Esophagus squamous epithelium (tissue), 5 donors: ENCODE measurements at places on chromosomes 1 and 21.

GRCh38 chr1:238811211-238811879 lies 575.0 kb upstream of the CHRM3 start:
- no peak for DNase-seq

DNA sequence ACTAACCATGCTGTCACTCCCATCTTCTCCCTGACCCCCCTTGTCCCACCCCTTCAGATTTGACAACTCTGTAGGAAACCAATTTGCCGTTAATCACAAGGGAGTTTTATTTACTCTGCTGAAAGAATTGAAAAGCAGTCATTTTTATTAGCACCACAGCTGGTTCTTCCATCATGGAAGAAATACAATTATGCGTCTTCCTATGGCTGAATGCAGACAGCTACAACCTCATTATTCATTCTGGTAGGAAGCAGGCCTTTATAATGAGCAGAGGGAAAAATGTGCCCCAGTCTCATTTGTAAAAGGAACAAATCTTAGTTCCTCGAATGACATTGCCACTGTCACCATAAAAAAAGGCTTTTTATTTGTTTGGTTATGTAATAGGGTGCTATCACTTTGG lies 35.2 kb downstream of the JUN start:
- no peak for DNase-seq

DNA sequence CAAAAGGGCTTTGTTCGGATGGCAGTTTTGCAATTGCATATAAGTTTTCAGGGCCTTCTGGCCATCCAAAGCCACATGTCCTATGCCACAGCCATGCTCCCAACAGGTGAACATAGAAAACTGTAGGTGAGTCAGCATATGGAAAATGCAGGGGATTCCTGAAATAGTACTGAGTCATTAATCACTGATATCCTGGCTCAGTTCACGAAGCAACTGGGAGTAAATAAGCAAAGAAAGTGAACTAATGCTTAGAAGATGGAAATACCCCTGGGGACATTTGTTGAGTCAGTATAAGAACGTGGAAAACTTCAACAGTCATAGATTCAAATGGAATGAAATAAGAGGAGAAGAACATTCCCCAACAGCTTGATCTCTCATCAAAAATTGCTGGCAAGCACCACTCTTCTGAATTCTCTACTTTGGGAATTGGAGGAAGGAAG lies 148.9 kb upstream of the RUNX1 start:
- no peak for DNase-seq

DNA sequence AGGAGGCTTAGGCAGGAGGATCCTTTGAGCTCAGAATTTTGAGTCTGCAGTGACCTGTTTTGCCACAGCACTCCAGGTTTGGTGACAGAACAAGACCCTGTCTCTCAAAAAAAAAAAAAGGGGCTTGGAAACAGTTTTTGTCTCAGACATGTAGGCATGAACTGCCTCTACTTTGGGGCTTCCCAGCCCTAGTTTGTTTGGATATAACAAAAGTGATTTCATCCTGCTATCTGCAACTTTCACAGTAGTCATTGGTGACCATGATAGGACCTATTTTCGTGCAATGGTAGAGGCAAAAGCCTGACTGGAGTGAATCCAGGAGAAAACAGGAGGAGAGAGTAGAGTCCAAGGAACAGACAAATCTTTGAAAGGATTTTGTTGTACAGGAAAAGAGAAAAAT lies 20.3 kb upstream of the EVI5 start:
- no peak for DNase-seq

GRCh38 chr21:46115441-46116188 lies 17.7 kb downstream of the COL6A2 start:
- DNase-seq, result no peak

DNA sequence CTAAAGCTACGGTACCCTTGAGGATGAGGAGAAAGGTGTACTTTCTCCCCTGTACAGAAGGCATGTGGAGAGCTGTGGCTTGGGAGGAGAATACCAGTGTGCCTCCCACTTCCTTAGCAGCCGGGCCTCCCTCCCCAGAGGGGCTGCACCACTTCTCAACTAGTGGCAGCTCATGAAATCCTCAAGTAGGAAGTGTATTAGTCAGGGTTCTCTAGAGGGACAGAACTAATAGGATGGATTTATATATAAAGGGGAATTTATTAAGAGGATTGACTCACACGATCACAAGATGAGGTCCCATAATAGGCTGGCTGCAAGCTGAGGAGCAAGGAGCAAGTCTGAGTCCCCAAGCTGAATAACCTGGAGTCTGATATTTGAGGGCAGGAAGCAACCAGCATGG lies 53.1 kb upstream of the PPP2R5A start:
- no peak for DNase-seq

DNA sequence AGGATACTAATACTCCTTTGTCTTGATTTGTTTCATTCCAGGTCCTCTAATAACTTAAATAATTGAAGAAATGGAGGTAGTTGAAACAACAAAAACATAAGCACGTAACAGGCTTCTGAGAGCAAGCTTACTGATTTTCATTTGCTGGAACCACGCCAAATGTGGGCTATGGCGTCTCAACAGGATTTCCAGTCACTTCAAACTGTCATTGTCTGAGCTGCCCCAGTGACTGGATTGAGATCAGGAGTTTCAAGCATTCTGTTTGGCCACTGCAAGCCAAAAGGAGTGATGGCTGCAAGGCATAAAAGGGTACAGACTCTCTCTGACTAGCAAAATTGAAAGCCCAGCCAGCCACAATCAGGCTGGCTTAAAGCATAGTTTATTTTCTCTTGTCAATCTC lies 289.9 kb downstream of the DPYD start:
- no peak for DNase-seq

GRCh38 chr1:201545851-201546492 lies 7.0 kb downstream of the NAV1 start:
- DNase-seq, result no peak

DNA sequence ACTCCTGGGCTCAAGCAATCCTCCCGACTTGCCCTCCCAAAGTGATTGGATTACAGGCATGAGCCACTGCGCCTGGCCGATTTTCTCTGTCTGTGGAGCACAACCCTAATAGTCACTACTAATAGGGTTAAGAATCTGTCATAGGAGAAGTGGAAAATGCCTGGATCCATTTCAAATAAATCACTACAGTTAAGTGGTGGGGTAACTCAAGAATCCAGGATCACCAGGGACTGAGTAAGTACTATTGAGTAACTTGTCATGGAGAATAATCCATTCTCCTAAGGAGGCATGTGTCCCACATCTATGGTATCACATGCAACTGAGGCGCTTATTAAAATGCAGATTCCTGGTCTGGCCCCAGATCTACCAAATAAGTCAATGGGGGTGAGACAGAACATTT lies 53.2 kb downstream of the OPTC start:
- DNase-seq, result no peak

- DNase-seq, result no peak
Observed at GRCh38 chr1:116268211-116268610, 104.8 kb upstream of the ATP1A1 start.
